A549 treated with CORT108297 at 1 μM for 4 hours (cell line): ENCODE measurements at places on chromosomes 4 and X. TPM values are rescaled to one million over a fixed set of nuclear protein-coding genes. Genes with fewer than 3 reads are reported as not detected.

The GRIA3 gene
- total RNA-seq = not detected in 5 replicates

The CLCN5 gene
- 2.2 to 2.7 TPM (median 2.3 TPM) in 5 replicates for total RNA-seq

The SGCB gene
- 16.8 to 22.4 TPM (median 18.1 TPM) in 5 replicates for total RNA-seq

The MSANTD1 gene
- 0.14 to 0.16 TPM (median 0.14 TPM) in 4 of 5 replicates, not detected in the other for total RNA-seq

The SLITRK4 gene
- total RNA-seq = 0.02 TPM in 1 of 5 replicates, not detected in the others

The PARM1 gene
- total RNA-seq = 0.47 to 0.75 TPM (median 0.68 TPM) in 5 replicates

The RTL3 gene
- not detected in 5 replicates for total RNA-seq

The RNF175 gene
- total RNA-seq = not detected in 5 replicates
